Stimulated activated CD8-positive, alpha-beta memory T cell treated with anti-CD3 and anti-CD28 coated beads, Interleukin-7, amount 100 ng/mL, for 1 hour (primary cell): ENCODE measurements at places on chromosomes 3 and 15.

GRCh38 chr3:171160325-171160724, 133.8 kb upstream of the SLC2A2 start:
- DNase-seq: no peak

- DNase-seq: no peak
Measured at GRCh38 chr3:71311661-71312046, 271.9 kb downstream of the FOXP1 start.

DNA sequence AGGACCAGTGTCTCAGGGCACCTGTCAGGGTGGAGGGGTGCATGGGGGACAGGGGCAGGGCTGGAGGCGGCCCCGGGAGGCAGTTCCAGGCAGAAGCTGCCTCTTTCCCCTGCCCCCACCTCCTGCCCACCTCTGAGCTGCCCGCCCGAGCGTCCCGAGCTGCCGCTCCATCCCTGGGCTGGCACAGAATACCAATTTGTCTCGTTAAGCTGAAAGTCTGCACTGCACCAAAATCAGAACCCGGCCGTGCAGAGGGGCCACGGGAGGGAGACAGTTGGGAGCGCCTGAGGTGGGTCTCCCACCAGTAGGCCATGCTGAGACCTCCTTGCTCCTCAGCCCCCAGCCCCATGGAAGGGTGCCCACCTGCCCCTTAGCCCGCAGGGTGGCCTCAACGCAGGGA, 1.3 kb upstream of the ATP2B2 start:
- DNase-seq: no peak

GRCh38 chr15:41659190-41659589, 1.0 kb upstream of the MGA start:
- no peak for DNase-seq

- no peak for DNase-seq
Measured at GRCh38 chr15:81962482-81962881, 83.3 kb downstream of the MEX3B start.

- DNase-seq: no peak
Measured at GRCh38 chr3:16916840-16917239, 32.1 kb downstream of the PLCL2 start.

DNA sequence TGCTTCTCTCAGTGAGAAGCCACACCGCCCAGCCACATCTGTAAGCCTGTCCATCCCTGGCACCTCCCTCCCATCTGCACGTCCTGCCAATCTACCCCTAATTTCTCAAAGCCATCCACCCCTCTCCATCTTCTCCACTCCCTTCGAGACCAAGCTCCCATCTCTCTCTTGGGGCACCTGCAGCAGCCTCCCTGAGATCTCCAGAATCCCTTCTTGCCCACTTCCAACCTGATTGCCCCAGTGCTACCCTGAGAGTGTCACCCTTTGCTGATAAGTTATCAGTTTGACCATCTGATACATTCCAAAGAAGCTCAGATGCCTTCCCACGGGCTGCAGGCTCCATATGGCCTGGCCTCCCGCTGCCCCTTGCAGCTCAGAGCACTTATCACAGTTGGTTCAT, 496.1 kb downstream of the SHQ1 start:
- DNase-seq: no peak

GRCh38 chr3:36804295-36805055, 40.1 kb upstream of the DCLK3 start:
- DNase-seq: no peak

DNA sequence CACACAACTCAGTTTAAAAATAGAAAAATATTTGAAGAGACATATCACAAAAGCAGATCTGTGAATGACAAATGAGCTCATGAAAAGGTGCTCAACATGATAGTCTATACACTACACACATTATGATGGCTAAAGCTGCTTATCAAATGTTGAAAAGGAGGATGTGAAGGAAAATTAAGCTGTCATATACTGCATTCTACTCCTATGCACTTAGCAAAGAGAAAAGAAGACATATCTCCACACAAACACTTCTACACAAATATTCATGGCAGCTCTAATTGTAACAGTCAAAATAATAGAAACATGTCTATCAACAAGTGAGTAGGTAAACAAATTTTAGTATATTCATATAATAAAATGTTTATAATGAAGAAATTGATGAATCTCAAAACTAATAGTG, 540.5 kb downstream of the PLOD2 start:
- DNase-seq: no peak

DNA sequence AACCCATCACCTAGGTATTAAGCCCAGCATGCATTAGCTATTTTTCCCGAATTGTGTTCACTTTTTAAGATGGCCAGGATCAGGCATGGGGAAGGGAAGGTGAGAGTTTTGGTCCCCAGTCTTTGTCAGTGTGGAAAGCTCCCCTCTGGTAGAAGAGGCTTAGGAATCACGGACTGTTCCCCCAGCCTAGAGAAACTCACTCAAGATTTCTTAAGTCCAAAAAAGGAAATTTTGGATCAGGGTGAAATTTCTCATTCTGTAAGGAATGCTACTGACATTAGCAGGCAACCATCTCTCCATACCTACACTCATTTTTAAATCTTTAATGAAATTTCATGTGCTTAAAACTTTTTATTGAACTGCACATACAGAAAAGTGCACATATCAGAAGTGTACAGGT, 70.3 kb upstream of the GALNT15 start:
- DNase-seq: no peak

- DNase-seq: no peak
Measured at GRCh38 chr3:189849262-189849661, 218.1 kb downstream of the TP63 start.

GRCh38 chr3:28224430-28224829, 17.0 kb upstream of the CMC1 start:
- DNase-seq: no peak

DNA sequence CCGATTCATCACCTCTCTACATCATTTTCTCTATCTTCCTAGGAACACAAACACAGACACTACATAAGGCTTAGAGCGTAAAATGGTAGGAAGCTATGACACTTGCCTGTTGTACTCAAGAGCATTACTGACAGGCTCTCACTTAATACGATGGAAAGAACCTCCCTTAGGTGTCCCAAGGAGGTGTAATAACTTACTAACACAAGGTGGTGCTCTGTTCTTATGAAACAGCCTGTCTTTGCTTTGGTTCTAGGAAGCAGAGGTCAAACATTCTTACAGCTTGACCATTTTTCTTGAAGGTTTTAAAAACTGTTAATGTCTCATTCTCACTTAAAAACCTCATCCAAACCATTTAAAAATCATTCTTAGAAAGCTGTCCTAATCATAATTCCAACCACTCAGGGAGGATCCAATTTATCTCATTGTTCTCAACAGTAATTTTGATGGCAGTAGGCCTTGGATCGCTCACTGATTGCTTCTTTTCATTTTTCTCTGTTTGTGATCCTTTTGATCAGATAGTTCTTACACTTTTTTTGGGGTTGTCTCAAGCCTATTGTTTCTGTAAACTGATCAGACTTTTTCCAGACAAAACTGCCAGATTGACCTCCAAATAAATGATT, 317.8 kb upstream of the AGTR1 start:
- no peak for DNase-seq

GRCh38 chr3:156760333-156760732, 65.8 kb upstream of the LEKR1 start:
- DNase-seq: no peak

DNA sequence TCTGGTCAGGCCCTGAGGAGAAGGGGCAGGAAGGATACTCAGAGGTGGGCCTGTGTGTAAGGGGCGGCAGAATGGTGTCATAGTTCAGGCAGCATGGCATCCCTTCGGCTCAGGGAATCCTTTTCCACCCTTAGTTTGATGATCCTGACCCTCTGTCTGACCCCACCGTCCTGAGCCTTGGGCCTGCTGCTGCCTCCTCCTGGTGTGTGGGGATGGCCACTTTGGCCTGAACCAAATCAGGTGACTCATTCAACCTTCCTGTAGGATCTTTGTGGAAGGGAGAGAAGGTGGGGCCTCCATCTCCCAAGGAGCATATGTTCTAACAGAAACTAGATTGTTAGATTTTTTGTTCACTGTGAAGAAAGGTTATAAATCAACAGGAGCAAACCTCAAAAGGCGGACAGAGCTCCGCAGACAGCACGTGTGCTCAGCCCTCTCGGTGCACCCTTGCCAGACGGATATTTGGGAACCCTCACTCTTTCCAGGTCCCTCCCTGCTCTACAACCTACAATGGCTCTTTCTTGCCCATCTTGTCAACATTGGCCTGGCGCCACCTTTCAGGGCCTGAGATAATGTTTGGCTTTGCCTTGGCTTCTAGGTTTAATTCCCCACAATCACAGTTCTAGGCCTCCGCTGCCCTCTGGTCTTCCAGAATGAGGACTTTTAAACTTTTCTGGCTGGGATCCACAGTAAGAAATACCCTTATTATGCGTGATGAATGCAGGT, 21.7 kb downstream of the THSD4 start:
- DNase-seq: no peak

GRCh38 chr15:32685576-32685975, 32.2 kb upstream of the GREM1 start:
- no peak for DNase-seq

DNA sequence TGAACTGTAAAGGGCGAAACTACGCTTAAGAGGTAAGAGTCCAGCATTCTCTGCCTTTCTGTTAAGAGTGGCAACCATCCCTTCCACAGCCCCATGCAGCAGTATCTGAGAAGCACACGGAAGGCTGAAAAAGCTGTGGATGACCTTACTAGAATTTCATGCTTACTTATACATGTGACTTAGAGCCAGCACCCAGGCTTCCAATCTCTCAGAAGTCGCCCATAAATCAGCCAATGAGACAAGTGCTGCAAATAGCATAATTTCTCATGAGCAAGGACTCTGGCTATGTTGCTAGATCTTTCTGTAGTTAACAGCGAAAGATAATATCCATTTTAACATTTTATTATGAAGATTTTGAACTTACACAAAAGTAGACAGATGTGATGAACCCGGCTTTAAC, 65.3 kb downstream of the IGF2BP2 start:
- no peak for DNase-seq

GRCh38 chr3:179760944-179761343, 108.1 kb downstream of the USP13 start:
- DNase-seq: no peak

- no peak for DNase-seq
Measured at GRCh38 chr3:113277414-113277813, 66.1 kb downstream of the BOC start.

DNA sequence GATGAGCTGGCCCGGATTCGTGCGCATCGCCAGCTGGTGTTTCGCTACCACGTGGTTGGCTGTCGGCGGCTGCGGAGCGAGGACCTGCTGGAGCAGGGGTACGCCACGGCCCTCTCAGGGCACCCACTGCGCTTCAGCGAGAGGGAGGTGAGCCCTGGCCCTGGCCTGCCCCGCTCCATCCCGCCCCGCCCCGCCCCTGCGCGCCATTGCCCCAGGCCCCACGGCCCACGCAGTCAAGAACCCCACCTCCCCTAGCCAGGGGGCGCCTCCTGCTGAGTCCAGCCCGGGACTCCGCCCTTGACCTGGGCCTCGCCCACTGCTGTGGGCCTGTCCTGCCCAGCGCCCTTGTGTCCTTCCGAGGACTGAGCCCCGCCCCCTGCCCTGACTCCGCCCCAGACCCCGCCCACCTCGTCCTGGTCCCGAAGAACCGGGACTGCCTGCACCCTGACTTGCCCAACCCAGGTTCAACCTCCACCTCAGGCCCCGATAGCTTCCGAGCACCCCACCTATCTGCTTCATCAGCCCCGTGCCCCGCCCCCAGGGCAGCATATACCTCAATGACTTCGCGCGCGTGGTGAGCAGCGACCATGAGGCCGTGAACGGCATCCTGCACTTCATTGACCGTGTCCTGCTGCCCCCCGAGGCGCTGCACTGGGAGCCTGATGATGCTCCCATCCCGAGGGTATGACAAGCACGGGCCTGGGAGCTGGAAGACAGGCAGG, 14.8 kb downstream of the NT5DC2 start:
- DNase-seq: no peak

DNA sequence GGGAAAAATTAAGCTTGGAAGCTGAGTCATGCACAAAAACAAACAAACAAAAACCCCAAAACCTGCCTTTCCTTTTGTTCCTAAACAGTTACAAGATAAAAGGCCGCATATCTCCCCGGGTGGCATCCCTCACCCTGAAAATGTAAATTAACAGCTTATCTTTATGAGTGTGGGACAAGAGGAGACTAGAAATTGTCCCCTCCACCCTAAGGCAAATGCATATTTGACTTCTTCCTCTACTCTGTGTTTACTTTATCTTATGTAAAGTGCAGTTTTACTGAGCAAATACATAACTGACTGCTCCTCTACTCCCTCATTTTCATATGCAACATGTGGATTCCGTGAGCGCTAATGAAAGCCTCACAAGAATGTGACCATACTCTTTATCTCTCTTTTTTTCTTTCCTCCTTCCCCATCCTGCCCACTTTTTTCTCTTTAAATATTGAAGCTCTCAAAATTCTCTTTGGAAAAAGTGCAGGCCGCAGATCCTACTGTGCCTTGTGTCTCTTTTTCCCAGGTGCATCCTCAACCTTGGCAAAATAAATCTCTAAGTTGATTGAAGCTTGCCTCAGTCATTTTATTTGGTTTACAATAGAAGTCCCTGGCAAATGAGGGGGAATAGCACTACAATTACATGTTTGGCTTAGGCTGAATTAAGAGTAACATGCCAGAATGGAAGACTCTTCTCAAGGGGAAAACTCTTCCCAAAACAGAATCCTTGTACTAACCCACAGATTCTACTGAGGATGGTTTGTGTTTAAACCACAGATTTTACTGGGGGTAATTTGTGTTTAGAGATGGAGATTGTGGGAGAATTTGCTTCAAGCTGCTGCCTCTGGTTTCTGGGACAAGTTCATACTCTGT, 72.7 kb upstream of the WDR72 start:
- no peak for DNase-seq
